ENCODE measurements at places on chromosomes 1 and 21. TPM values are rescaled to one million over a fixed set of nuclear protein-coding genes. Genes with fewer than 3 reads are reported as not detected.

- no peak for DNase-seq
Observed at GRCh38 chr1:1202831-1203560, 3.4 kb downstream of the TNFRSF18 start.

Gene TENT5C
- 123 TPM for total RNA-seq

- DNase-seq: no peak
Observed at GRCh38 chr1:113975211-113975895, 3.9 kb upstream of the OLFML3 start.

DNA sequence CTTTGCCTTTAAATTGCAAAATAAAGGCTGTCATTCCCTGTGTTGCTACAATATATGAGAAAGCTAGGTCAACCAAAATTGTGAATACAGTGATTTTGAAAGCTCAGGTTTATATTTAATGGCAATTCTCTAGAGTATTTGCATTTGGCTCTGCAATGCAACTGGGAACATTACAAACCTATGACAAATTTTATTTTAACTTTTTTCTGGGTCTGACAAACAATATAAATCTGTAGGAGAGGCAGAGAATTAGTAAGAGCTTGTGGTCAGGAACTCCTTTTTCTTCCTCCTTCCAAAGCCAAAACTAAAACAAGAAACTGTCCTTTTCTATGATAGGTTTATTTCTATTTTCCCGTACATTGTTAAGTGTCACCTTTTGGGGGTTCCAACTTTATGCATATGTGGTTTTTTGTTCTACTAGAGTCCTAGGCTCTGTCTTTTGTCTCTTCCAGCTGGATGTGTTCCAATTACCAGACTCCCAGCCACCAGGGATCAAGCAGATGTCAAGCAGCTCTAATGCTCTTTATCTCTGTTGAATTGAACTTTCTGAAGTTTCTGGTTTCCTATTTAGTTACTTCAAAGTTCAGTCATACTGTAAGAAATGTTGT, 106.9 kb downstream of the ASH1L start:
- DNase-seq: no peak

DNA sequence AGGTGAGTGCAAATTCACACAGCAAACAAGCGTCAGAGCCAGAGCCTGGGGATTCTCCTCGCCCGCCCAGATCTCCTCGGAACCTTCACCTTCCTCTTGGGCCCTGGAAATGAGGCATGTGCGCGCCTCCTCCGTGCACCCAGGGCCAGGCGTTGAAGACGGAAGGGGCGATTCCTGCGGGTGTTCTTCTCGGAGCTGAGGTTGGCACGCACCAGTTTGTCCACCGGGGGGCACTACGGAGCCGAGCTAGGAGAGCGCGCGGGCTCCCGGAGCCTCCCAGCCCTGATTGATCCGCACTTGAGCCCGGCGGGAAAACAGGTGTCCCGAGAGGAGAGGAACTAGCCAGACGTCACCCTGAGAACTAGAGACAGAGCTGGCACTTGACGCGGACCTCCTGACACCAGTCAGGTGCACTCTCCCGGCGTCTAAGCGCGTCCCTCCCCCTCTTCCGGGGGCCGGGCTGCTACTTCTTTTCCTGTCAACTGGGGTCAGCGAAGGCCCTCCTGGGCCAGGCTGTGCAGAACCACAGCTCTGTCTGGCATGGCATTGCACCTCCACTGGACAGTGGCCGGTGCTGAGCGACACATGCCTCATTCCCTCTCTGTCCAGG, 18.3 kb upstream of the SERINC2 start:
- peak; percentile 86 for DNase-seq

Gene HRNR
- total RNA-seq: not detected

DNA sequence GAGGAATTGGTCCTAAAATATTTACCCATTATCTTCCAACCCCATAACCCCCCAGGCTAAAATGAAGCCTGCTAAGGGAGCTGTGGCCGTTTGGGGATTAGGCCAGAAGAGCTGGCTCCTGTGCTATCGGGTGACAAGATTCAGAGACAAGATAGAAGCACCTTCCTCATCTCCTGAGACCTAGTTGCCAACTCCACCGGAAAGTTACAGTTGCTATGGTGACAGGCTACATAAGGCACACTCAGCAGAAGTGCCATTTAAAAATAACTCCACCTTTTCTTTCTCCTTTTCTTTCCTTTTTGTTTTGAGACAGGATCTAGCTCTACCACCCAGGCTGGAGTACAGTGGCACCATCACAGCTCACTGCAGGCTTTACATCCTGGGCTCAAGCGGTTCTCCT, 43.6 kb upstream of the ROR1 start:
- DNase-seq: no peak

DNA sequence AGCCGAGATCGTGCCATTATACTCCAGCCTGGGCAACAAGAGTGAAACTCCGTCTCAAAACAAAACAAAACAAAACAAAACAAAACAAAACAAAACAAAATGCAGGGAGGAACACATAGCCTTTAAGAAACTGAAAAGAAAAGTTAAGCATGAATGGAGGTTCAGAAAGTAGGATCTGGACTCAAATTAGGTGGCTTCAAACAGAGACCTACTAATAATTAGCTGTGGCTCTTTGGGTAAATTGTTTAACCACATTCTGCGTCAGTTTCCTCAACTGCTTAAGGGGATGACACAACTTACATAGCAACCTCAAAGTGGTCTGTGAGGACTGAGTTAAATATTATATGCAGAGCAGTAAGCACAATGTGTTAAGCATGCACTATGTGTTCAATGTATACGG, 458.2 kb downstream of the ADGRL2 start:
- DNase-seq: no peak

DNA sequence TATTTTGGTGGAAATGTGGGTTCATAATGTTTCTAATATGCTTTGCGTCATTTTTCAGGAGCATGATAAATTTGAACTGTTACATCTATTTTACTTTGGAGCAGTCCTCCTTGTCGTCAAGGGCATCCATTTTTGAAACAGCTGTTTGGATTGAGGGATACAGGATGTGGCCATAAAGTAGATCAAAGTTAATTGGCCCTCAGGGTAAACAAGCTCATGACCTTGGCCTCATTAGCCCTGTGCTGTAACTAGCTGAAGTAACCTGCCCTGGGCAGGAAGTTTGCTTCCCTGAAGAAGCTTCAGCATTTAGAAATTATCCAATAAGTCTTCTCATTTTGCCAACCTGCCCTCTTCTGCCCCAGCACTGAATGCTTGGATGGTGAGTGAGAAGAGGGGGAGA, 24.8 kb upstream of the RGL1 start:
- DNase-seq: no peak

Gene ASCL5
- 0.49 TPM for total RNA-seq

DNA sequence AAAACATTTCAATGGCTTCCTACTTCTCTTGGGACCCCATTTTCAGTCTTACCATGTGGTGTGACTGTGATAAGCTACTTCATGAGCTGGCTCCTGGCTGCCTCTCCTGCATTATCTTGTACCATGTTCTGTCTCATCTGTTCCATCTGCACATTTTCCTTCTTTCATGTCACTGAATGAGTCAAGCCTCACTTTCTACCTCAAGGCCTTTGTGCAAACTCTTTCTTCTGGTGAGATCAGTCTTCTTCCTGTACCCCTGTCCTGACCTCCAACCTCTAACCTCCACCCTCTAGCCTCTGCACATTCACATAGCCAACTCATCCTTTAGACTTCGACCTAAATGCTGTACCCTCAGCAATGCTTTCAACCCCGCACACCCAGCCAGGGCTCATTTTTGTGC, 9.6 kb upstream of the FAM78B start:
- DNase-seq: no peak

DNA sequence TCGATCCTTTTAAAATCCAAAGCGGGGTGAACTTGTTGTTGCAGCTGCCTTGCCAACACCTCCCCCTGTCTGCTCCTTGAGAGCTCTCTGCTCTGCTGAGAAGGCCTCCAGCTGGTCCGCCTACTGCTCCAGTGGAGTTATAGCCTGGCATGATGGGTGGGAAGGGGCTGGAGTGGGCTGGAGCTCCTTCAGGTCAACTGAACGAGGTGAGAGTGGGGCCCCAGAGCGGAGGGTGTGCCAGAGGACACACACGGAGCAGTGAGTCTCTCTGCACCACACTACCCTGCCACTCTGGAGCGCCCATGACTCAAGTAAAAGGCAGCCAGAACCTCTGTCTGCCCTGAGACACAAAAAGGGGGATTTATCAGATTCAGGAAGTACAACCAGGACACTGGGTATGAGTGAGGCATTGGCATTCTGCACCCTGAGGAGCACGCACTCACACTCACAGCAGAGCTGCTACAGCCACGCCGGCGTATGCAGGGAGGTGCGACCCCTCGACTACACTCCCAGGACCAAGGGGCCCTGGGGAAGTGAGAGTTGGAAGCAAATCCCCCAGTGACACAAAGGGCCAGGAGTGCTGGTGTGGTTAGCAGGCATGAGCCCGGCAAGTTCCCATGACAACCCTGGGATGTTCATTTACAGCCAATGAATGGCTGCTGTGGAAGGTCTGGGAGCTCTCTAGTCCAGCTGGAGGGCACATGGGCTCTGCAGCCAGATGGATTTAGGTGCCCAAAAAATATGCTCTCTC, 28.0 kb upstream of the EVA1B start:
- no peak for DNase-seq

DNA sequence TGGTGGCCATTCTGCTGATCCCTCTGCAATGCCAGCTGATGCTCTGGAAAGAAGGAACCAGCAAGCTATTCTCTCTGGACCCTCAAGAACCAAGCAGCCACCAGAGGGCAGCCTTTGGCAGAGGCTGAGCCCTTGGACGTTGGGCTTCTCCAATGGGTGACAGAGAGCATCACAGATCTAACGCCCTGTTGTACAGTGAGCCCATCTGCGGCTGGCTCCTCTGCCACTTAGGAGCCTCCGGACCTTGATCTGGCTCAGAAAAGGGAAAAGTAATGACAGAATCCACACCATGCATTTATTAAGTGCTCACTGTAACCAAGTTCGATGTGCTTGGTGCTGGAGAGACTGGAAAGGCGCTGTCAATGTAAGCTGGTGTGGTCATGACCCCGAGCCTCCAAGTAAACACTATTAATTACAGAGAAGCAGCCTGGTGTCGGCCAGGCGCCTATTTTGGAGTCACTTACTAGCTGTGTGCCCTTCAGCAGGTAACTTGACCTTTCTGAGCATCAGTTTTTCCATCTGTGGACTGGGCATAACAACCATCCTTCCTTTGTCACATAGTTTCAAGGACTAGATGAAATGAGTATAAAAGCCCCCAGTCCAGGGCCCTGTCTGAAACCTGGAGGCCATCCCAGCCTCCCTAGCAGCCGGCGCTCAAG, 34.9 kb downstream of the ECE1 start:
- peak; percentile 83 for DNase-seq

DNA sequence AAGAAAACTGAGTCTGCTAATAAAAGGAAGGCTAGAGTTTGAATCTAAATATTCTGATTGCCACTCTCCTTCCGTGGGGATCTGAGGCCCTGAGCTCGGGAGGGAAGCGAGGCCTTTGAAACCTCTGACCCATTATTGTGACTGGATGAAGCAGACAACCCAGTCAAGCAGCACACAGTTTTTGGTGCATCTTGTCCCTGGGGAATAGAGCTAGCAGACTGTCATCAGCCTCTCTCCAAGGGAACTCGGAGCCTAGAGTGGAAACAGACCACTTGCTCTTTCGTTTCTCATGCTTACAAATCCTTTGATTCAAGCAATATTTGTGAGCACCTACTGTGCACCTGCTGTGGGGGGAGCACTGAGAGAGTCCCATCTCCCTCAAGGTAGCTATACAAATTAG, 133.2 kb upstream of the KLHDC7A start:
- DNase-seq: no peak

Gene SH2D5
- 0.08 TPM for total RNA-seq

- DNase-seq: no peak
Observed at GRCh38 chr1:109777436-109777835, 13.7 kb upstream of the EPS8L3 start.

Gene FCRL2
- 0.20 TPM for total RNA-seq

Gene GBP3
- total RNA-seq: 20.7 TPM

DNA sequence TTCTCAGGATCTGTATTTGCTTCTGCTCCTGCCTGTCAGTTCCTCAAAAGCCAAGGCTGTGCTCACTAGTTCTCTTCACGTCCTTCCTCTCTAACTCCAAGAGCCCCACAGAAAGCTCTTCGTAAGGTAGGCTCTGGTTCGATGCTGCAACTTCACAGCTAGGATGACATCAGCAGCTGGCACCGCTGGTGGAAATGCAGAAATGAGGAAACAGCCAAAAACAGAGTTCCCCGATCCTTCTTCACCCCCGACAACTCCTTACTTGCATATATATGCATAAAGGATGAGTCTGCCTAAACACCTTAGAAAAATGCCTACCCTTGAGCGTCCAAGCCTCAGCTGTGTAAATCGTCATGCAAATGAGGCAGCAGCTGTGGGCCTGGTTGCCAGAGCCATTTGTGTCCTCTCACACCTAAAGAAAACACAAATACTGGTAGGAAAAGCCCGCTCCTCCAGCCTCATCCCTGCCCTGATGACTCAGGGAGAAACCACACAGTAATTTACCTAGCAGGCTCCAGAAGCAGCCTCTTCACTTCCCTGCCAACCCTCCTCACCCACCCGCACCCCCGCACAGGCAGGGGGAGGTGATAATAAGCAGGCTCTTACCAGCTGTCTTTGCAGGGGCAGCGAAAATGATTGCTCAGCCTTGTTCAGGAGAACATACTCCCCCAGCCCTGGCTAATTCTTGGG, 28.2 kb downstream of the BATF3 start:
- no peak for DNase-seq

- DNase-seq: peak; percentile 19
Observed at GRCh38 chr1:125065092-125065820, 3880.5 kb downstream of the SRGAP2C start.

Gene DNAJC6
- 2.4 TPM for total RNA-seq

DNA sequence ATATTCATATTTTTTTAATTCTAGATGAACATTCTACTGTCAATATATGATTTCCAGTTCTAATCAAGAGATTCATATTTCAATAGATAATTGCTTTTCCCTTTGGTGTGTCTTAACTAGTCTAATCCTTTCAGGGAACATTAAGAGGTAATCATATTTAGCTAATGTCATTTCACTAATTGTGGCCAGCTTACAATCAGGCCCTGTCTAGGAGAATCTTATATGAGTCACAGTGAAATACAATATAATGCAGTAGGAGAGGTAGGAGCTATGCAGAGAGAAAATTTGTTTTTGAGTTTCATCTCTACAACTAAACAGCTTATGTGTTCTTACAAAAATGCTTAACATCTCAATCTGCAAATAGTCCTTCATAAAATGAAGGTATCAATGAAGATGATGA, 85.9 kb downstream of the DPYD start:
- DNase-seq: no peak

- DNase-seq: no peak
Observed at GRCh38 chr1:222098404-222098803, 356.5 kb upstream of the DUSP10 start.

DNA sequence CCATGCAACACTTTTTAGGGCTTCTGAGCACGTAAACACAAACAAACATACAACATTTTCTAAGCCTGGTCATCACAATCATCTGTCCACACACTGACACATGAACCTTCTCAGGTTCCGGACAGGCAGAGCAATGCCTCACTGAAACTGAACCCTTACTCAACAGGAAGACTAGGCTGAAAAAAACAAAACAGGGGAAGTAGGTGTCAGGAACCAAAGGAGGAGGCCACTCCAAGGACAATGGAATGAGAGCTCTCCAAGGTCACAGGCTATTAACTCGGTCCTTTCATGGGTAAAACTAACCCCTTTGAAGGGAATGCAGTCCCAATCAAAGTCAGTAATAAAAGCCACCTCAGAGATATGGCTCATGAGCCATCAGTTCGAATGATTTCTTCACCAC, 76.6 kb downstream of the FAM78B start:
- DNase-seq: no peak

Gene COL16A1
- total RNA-seq: not detected

Gene CFAP298
- 9.4 TPM for total RNA-seq

- peak; percentile 1 for DNase-seq
Observed at GRCh38 chr1:165129568-165130164, 226.8 kb downstream of the LMX1A start.

- no peak for DNase-seq
Observed at GRCh38 chr1:241932845-241933244, 24.7 kb upstream of the BECN2 start.
